Amniotic epithelial cell (primary cell): ENCODE measurements at places on chromosomes 5 and 9.

- no peak for DNase-seq
These were observed 66.7 kb upstream of the PHF24 start for GRCh38 chr9:34891386-34891785.

- peak; percentile 87 for DNase-seq
These were observed 87.8 kb downstream of the RXRA start for GRCh38 chr9:134413890-134414623.

DNA sequence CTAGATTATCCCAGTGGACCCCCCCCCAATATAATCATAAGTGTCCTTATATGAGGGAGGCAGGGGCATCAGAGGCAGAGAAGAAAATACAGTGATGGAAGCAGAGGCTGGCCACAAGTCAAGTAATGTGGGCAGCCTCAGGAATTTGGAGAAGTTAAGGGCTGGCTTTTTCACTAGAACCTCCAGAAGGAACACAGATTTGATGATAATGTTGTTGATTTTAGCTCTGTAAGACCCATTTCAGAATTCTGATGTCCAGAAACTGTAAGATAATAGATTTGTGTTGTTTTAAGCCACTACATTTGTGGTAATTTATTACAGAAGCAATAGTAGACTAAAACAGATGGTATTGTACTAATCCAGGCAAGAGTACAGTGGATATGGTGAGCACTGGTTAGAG, 36.3 kb upstream of the LRRTM2 start:
- peak; percentile 64 for DNase-seq

GRCh38 chr9:136666372-136667213, 3.9 kb downstream of the EGFL7 start:
- no peak for DNase-seq

DNA sequence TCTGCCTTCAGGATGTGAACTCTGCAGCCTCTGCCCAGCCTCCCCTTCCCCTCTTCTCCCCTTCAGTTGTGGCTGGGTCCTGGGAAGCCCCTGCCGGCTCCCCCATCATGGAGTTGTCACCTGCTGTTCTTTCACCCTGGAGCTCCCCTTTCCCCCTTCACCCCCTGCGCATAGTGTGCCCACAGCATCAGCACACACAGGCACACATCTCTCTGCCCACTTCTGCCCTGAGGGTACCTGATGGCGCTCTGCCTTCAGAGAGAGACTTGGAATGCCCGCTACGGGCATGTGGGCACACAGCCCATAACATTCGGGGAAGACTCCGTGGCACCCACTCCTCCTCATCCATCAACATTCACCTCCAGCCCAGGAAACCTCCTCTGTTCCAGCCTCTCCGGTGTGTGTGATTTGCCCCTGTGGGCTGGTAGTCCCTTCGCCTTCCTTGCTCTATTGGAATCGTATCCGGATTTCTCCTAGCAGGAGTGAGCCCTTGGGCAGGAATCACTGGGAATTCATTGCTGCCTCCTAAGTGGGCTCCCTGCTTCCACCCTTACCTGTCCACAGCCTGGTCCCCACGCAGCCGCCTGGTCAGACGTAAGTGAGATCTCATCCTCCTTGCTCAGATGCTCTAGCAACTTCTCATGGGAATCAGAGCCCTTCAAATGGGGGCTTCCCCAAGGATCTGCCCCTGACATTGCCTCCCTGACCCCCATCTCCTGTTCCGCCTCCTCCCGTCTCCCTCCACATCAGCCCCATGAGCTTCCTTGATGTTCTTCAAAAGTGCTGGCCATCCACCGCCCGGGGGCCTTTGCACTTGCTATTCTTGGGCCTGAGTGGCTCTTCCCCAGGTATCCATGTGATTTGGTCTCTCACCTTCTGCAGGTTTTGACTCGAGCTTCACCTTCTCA, 61.5 kb upstream of the CTSL start:
- no peak for DNase-seq

GRCh38 chr9:103168254-103168653, 173.1 kb downstream of the CYLC2 start:
- no peak for DNase-seq

DNA sequence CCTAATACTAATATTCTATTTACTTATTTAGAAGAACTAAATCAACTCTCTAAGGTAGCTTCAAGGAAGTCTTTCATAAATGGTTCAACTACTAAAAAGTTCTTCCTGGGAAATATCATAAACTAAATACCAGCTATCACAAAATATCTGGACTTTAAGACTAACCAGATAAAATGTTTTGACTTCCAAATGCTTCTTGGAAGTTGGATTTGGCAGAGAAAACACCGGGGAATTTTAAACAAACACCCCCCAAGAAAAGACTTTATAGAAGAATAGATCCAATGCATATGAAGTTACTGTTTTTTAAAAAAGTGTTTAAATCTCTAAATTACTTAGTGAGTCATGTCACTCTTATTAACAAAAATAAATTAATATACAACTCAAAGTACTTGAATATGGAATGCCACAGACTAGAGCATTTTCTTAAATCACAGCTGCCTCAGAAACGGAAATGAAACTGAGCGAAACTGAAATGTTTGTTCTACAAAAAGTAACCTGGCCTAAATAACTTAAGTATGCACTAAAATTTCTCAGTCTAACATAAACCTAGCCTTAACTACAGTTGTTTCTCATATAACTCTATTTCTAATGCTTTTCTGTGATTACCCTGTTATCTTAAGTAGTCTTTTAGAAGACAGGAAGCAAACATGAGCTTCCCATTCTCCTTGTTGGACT, 6.8 kb downstream of the ABCA1 start:
- DNase-seq: no peak

- DNase-seq: no peak
These were observed 640 bp downstream of the TRIM32 start for GRCh38 chr9:116687754-116688135.

- no peak for DNase-seq
These were observed 344.9 kb downstream of the ENC1 start for GRCh38 chr5:74295676-74296075.

DNA sequence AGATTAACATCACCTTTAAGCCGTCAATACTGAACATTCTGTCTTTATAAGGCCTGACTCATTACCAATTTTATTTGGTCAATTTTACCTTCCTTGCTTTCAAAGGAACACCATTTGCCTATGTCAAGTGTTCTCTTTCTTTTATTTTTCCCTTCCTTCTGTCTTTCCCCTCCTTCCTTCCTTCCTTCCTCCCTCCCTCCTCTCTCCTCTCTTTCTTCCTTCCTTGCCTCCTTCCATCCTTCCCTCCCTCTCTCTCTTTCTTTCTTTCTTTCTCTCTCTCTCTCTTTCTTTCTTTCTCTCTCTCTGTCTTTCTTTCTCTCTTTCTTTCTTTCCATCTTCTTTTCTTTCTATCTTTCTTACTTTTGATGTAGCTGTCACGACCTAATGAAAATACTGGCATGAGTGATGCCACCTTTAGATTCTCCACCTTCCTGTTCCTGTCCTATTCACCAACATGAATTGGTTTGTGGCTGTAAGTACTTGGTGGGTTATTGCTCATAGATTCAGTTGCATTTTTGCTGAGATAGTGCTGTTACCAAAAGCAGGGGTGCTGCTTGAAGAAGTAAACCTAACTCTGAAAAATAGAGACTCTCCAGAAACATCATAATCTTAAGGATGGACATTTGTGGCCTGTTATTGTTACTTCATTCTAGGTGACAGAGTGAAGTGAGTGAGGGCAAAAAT, 33.8 kb downstream of the DOCK8 start:
- no peak for DNase-seq

DNA sequence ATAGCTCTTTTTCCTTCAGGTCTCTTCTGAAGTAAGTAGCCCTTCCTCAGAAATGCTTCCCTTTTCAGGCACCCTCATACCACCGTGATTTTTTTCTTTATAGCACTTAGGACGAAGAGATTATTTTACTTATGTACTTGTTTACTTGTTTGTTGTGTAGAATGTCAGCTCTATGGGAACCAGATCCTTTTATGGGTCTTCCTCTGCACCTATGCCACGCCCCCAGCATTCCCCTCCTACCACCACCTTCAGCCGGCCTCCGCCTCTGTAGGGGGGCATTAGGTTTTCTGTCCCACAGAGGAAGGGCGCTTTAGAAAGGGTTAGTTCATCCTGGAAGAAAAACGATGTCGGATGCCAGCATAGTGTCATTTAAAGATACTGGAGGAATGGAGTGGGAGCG, 1.8 kb downstream of the CDKN2B-AS1 start:
- DNase-seq: peak; percentile 48

DNA sequence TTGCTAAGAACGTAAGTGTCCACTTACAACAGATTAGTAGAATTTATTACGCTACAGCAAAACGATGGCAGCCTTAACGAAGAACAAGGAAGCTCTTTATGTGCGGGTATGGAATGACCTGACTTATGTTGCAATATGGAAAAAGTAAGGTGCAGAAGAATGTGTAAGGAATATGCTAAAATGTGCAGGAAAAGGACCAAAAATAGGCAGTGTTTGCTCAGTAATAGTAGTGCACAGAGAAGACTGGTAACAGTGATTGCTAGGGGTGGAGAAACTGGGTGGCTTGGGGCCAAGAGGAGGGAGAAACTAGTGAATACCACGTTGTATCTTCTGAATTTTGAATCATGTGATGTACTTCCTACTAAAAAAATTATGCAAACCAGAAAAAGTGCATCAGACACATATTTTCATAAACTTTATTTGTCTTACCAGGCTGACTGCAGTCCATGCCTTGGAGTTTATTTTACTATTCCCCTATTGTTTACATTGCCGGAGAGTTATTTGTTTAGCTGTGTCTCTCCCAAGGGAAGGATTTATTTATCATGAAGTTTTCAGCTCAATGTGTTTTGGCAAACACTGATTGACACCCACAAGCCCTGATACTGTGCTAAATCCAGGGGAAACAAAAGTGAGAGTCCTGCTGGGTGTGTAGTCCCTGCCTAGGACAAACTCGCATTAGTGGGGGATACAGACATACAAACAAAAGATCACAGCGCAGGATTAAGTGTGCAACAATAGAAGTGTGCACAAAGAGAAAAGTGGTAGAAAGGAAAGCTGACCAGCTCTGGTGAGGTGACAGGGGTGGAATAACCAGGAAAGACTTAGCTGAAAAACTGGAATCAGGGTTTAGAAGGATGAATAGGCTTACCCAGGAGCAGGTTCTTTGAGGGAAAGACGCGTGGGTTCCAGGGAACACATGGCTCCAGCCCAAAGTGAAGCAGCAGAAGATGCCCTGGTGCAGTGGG, 34.0 kb upstream of the ZNF484 start:
- peak; percentile 53 for DNase-seq

DNA sequence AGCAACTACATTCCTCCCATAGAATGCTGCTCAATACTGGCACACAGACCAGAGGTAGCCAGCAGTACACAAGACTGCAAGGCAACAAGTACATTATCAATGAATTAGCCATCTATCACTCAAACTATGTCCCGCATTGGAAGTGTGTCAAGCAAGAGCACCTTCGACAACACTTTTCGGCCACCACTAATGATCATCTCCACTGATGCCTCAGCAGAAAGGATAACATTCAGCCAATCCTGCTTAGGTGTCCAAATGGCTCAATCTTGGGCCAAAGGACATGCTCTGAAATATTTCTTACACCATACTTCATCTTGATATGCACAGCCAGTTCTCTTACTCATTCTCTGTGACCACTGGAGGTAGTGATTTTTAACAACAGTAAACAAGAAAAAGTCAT, 25.0 kb downstream of the SKP1 start:
- DNase-seq: peak; percentile 71

- DNase-seq: peak; percentile 89
These were observed 9.0 kb downstream of the PRRC2B start for GRCh38 chr9:131402738-131403492.

- DNase-seq: no peak
These were observed 4.7 kb upstream of the STOML2 start for GRCh38 chr9:35107297-35108290.

DNA sequence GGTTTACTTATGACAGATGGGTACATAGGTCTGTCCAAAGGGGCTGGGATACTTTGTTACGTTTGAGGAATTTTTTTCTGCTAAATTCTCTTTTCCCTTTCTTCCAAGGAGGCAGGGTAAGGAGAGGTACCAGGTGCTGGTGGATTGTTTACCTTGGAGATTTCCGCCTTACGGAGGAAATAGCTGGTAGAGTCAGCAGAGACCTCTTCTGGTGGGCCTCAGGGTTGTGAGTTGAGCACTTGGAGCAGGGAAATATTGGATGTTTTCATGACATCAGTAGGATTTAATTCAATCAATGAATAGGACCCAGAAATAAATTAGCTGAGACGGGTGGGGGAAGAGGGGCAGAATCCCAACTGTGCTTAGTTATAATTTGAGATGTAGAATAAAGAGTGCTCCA, 60.0 kb upstream of the TAF11L2 start:
- DNase-seq: no peak
